T1000 (cell line): ENCODE measurements at places on chromosomes 4 and X.

GRCh38 chr4:114173968-114174367 is 194.5 kb upstream of the ARSJ start:
- DNase-seq = no peak

- DNase-seq = no peak
Measured at GRCh38 chr4:155999725-156000124, 46.1 kb upstream of the CTSO start.

DNA sequence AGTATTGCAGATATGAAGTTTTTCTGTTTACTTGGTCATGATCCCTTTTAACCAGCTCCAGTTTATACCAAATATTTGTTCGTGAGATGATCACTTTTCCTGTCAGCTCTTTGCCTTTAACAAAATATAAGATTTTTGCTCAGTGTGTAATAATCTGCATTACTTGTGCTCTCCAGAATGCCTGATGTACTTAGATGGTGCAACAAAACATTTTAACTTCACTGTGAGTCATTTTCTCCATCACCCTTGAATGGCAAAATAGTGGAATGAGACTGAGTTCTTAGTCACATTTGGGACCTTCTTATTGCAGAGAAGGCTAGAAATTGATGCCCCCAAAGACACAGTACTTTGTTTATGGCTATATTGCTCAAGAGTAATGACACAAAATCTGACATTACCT is 252.0 kb downstream of the FRMPD4 start:
- no peak for DNase-seq

DNA sequence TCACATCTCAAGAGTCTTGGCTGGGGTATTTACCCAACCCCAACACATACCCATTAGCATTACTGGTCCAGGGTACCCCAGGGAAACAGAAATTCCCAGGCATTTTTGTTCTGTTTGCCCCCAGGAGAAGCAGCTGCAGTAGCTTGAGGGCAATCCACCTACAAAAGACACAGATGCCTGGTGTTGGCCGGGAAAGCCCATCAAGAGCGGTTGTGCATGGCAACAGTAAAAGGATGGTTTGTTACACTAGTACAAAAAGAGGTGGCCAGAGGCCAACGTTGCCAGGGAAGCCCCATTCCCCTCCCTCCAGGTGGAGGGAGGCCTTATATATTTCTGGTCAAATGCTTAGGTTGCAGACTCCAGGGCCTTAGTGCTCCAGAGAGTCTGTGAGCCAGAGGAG is 637.8 kb downstream of the BCOR start:
- no peak for DNase-seq

- DNase-seq = no peak
Measured at GRCh38 chr4:170400361-170400760, 310.6 kb upstream of the AADAT start.
